ENCODE measurements at places on chromosomes 16 and 17. TPM values are rescaled to one million over a fixed set of nuclear protein-coding genes. Genes with fewer than 3 reads are reported as not detected.

SLC16A13 gene
- total RNA-seq = 3.1 TPM

TM4SF5 gene
- not detected for total RNA-seq

VAMP2 gene
- total RNA-seq = 2.8 TPM

LGALS9B gene
- total RNA-seq = not detected

PIRT gene
- not detected for total RNA-seq

CD300LG gene
- total RNA-seq = not detected

PLEKHH3 gene
- total RNA-seq = 29.1 TPM

DNAAF8 gene
- 0.39 TPM for total RNA-seq

OXLD1 gene
- total RNA-seq = 31.8 TPM

TPSD1 gene
- total RNA-seq = not detected

EVPLL gene
- 0.11 TPM for total RNA-seq

KCNAB3 gene
- total RNA-seq = 1.6 TPM

MRPL38 gene
- 40.0 TPM for total RNA-seq

GAST gene
- not detected for total RNA-seq

EFCAB5 gene
- not detected for total RNA-seq

MT1M gene
- total RNA-seq = 0.79 TPM

NACA2 gene
- not detected for total RNA-seq

CYTH1 gene
- 51.1 TPM for total RNA-seq

SCGB1C2 gene
- total RNA-seq = not detected

PRSS21 gene
- not detected for total RNA-seq

CPNE2 gene
- 23.6 TPM for total RNA-seq

HOXB5 gene
- not detected for total RNA-seq

GRIN2C gene
- total RNA-seq = under 0.01 TPM

FA2H gene
- not detected for total RNA-seq

OR1A1 gene
- total RNA-seq = not detected

KRTAP4-6 gene
- not detected for total RNA-seq

RUNDC3A gene
- total RNA-seq = not detected

NOD2 gene
- 28.3 TPM for total RNA-seq

KCNG4 gene
- total RNA-seq = not detected

HAS3 gene
- not detected for total RNA-seq

MPV17L gene
- total RNA-seq = not detected

ERN2 gene
- not detected for total RNA-seq

MARVELD3 gene
- 6.6 TPM for total RNA-seq

CLEC18C gene
- 1.2 TPM for total RNA-seq

GPR142 gene
- total RNA-seq = not detected
